ENCODE measurements at places on chromosomes 11 and 22. TPM values are rescaled to one million over a fixed set of nuclear protein-coding genes. Genes with fewer than 3 reads are reported as not detected.

DNA sequence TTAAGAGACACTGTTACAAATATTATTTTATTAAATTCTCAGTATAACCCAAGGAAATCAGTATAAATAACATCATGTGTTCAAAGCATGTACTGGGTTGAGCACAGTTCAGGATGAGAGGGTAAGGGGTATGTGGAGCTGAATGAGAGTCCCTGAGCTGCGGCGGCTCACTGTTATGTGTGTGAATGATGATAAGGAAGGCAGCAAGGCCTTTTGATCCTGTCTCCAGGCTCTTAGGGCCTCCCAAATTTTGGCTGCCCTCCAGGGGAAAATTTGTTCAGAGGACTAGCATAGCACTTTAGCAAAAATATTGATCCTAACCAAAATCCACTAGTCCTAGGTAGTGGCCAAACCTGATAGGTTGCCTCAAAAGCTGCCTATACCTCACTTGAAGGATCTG is 86.1 kb upstream of the SPON1 start:
- no peak overlapping the region for H3K27ac ChIP-seq
- no peak for DNase-seq
- no peaks in the 10 kb centered on the region for H3K36me3 ChIP-seq
- H3K27me3 ChIP-seq, result no peaks in the 10 kb centered on the region

GRCh38 chr11:90113541-90113940 is 20.9 kb upstream of the NAALAD2 start:
- no peaks in the 10 kb centered on the region for H3K36me3 ChIP-seq
- H3K4me1 ChIP-seq, result no peaks in the 10 kb centered on the region
- no peak overlapping the region for H3K27ac ChIP-seq
- no peaks in the 10 kb centered on the region for H3K27me3 ChIP-seq
- H3K4me3 ChIP-seq, result no peak overlapping the region

GRCh38 chr11:9344061-9344680 is 29.8 kb upstream of the TMEM41B start:
- H3K27me3 ChIP-seq, result no peaks in the 10 kb centered on the region
- no peaks in the 10 kb centered on the region for H3K36me3 ChIP-seq
- peak overlapping the region; percentile 57 for H3K27ac ChIP-seq
- H3K4me1 ChIP-seq, result no peaks in the 10 kb centered on the region
- DNase-seq, result no peak
- no peak overlapping the region for H3K4me3 ChIP-seq

DNA sequence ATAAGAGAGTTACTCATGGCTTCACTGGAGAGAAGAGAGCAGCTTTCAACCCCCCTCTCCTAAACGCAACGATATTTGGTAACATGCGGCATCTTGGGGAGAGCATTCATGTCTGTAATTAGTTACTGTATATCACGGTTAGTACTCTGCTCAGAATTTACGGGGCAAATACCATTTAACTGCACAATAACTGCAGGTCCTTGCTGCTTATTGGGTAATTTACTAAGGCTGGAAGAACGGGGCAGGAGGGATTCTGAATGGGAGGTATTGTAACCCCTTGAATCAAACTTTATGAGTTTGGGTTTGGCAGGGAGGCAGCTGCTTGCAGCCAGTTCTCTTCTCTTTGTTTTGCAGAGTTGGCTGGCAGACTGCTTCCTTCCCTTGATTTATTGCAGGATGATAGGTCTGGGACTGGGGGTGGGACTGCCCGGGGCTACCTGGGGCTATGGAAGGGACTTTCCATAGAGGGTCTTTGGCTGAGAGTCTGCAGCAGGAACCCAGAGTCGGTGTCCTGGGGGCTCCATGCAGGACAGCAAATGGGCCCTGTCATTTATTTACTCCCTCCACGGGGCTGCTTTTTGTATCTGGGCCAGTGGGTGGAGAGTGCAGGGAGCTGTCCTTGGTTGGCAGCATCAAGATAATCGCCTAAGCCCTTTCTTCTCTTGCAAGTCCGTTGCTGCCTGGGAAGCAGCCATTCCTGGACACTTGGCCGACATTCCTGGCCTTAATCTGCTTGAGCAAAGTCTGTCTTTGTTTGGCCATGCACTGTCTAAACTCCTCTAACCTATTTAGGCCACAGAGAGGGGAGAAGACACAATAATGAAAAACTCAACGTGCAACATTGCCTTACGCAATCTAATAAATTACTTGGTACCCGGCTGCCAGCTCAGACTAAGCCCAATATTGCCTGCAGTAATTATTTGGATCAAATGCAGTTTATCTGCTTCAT is 188.9 kb downstream of the ST3GAL4 start:
- H3K27ac ChIP-seq, result no peak overlapping the region
- DNase-seq, result no peak
- H3K36me3 ChIP-seq, result no peaks in the 10 kb centered on the region
- peaks cover 10% of the 10 kb centered on the region for H3K4me1 ChIP-seq

Gene MS4A6A
- total RNA-seq, result 21.4 TPM

DNA sequence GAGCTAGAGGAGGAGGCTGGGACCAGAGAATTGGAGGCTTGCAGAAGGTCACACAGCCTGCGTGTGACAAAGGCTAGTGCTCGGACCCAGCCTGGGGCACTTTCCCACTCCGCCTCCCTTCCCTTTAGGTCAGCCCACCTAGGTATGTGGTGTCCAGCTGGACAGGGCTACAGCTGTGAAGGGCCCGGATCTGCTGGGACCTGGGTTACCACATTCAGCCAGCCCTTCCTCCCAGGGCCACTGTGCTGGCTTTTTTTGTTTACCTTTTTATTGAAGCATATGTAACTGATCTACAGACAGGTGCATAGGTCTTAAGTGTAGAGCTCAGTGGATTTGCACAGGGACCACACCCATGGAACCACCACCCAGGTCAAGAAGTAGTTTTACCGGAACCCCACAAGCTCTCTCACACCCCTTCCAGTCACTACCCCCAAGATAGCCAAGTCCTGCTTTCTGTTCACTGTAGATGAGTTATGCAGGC is 8.7 kb downstream of the CAPN5 start:
- no peak overlapping the region for H3K4me3 ChIP-seq
- peaks cover 42% of the 10 kb centered on the region for H3K4me1 ChIP-seq
- H3K27me3 ChIP-seq, result no peaks in the 10 kb centered on the region

GRCh38 chr11:11810764-11811726 is 30.7 kb upstream of the USP47 start:
- no peak overlapping the region for H3K4me3 ChIP-seq
- H3K36me3 ChIP-seq, result no peaks in the 10 kb centered on the region
- H3K27ac ChIP-seq, result no peak overlapping the region
- H3K27me3 ChIP-seq, result no peaks in the 10 kb centered on the region
- peak; percentile 79 for DNase-seq

DNA sequence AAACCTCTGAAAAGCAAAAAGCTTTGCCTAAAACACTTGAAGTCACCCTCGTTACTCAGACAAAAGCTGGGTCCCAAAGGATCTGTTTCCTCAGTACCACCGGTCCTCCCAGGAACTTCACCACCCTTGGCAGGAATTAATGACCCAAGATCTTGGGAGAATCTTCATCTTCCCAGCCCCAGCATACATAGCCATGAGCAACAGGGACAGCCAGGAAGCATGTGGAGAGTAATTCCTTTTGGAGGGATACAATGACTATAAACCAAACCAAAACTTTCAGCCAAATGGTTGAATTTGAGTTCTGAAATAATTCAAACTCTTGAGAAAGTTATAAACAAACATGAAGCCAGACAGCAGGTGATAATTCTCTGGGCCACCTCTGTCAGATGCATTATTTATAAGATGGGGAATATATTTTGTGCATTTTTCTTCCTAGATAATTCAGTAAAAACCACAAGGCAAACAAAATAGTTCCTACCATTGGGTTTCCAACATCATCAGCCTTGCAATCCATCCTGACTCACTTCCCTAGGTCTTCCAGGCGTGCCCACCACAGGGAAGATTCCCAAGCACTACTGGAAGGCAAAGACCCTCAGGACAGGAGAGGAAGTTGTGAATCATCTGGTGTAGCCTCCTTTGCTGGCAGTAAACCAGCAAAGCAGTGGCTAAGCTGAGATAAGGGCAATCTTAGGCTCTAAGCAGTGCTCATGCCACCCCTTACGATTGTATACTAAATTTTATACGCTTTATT is 71.7 kb upstream of the DRD2 start:
- H3K4me3 ChIP-seq, result no peak overlapping the region
- H3K27ac ChIP-seq, result no peak overlapping the region
- H3K4me1 ChIP-seq, result no peaks in the 10 kb centered on the region
- H3K36me3 ChIP-seq, result no peaks in the 10 kb centered on the region
- H3K27me3 ChIP-seq, result no peaks in the 10 kb centered on the region
- no peak for DNase-seq

Gene ELFN2
- 7.6 TPM for total RNA-seq

- H3K4me3 ChIP-seq, result no peak overlapping the region
- no peaks in the 10 kb centered on the region for H3K36me3 ChIP-seq
- H3K27ac ChIP-seq, result no peak overlapping the region
- H3K27me3 ChIP-seq, result no peaks in the 10 kb centered on the region
Observed at GRCh38 chr22:48259991-48260670, 1497.7 kb downstream of the TBC1D22A start.

- H3K27me3 ChIP-seq, result no peaks in the 10 kb centered on the region
- DNase-seq, result no peak
- H3K4me1 ChIP-seq, result peaks cover 29% of the 10 kb centered on the region
Observed at GRCh38 chr22:28934026-28934425, 50.7 kb downstream of the ZNRF3 start.

- peaks cover 7% of the 10 kb centered on the region for H3K4me1 ChIP-seq
- no peak for DNase-seq
- no peaks in the 10 kb centered on the region for H3K27me3 ChIP-seq
- no peak overlapping the region for H3K4me3 ChIP-seq
Observed at GRCh38 chr11:2516276-2517015, 71.6 kb downstream of the KCNQ1 start.

Gene UBQLNL
- 3.3 TPM for total RNA-seq

DNA sequence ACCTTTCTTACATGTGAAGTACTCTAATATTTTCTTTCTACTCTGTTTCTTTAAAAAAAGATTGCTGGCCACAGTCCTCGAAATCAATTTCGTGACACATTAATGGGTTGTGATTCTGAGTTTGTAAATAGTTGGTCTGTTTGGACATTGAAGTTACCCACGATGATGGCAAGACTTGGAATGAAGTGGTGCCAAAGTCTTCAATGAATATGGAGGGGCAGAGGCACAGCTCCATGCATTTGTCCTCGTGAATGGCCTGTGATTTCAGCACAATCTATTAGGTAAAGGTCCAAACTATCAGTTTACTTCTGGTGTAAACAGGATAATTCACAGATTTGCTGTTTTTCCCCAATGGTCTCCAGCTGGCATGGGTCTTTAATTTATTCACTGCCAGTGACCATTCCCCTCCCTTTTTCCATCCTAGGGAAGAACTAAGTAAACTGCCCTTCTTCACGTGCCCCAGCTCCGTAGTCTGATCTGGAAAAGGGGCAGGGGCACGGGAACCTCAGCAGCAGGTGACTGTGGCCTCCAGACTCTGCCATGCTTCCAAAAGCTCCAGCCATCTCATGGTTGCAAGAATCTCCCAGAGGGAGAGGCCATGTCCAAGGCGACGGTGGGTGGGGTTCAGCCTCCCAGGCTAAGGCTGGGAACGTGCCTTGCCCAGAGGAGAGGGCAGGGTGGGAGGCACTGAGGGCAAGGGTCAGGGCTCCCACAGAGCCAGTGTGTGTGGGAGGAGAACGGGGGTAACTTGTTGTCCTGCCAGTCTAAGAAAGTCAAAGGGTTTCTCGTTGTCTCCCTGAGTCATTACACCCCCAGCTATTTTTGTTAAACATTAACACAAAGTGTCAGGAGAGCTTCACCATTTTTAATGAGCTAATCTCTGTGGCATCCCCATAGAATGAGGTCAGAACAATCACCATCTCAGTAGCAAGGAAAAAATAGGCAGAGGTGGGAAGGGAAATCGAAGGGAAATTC is 16.9 kb upstream of the PEX26 start:
- DNase-seq, result no peak
- no peaks in the 10 kb centered on the region for H3K36me3 ChIP-seq
- H3K27me3 ChIP-seq, result no peaks in the 10 kb centered on the region
- no peak overlapping the region for H3K4me3 ChIP-seq
- H3K4me1 ChIP-seq, result peaks cover 11% of the 10 kb centered on the region

DNA sequence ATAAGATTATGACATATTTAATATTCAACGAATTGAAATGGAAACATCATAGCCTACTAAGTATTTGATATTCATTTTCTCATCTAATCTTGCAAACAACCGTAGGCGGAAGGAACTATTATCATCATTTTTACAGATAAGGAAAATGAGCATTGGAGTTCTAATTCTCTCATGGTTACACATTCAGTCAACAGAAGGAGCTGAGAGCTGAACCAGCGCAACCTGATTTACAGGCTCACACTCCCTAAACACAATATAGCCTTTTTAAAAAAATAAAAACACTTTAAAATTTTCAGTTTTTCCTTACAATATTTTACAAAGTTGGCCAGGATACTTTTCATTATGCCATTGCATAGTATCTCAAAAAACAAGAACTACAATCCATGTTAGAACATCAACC is 74.8 kb downstream of the APOL5 start:
- no peaks in the 10 kb centered on the region for H3K36me3 ChIP-seq
- no peak for DNase-seq
- H3K27me3 ChIP-seq, result no peaks in the 10 kb centered on the region
- no peak overlapping the region for H3K27ac ChIP-seq
- H3K4me1 ChIP-seq, result no peaks in the 10 kb centered on the region
- H3K4me3 ChIP-seq, result no peak overlapping the region

DNA sequence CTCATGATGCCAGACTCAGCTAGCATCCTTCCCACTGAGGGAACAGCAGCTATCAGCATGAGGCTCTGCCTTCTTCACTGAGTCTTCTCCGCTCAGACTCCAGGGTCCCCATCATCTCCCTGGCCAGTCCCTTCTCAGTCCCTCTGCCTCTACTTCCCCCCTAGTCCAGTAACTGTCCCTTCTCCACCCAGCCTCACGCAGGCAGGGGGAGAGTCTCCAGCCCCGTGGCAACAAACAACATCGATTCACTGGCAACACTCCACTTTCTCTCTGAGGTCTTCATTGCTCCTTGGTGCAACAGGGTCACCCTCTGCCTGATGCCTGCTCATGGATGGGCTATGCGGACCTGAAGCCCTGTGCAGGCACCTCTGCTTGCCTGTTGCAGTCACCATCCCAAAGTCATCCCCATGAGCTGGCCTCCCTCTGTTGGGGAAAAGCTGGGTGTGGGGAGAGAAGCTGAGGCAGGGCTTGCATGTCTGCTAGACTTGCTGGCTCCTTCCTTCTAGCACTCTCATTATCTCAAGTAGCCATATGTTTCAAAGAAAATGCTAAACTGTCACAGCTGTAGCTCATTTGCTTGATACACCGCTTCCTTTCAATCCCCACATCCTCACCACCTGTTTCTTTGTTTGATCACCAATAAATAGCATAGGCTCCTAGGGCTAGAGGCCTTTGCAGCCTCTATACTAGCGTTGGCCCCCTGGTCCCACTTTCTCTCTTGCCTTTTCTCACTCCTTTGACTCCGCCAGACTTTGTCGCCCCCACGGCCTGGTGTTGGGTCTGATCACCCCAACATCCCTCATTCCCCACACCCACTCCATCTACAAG is 4.3 kb upstream of the BCR start:
- H3K36me3 ChIP-seq, result no peaks in the 10 kb centered on the region
- H3K4me1 ChIP-seq, result peaks cover 24% of the 10 kb centered on the region
- no peak overlapping the region for H3K27ac ChIP-seq

Gene TESMIN
- total RNA-seq, result 2.0 TPM

All from upper lobe of left lung (tissue), 6 donors.